ENCODE measurements at places on chromosomes 5 and 9. TPM values are rescaled to one million over a fixed set of nuclear protein-coding genes. Genes with fewer than 3 reads are reported as not detected.

Gene UNC13B
- total RNA-seq: 12.8 TPM

Gene DBH
- total RNA-seq: not detected

Gene C5orf15
- 46.1 TPM for total RNA-seq

Gene IFNA2
- not detected for total RNA-seq

Gene ADAMTS12
- total RNA-seq: 7.6 TPM

Data from A549 treated with dexamethasone at 1 μM for 4 hours (cell line).